ENCODE measurements at places on chromosomes 3 and 15. TPM values are rescaled to one million over a fixed set of nuclear protein-coding genes. Genes with fewer than 3 reads are reported as not detected.

The DUOXA1 gene
- total RNA-seq: 96.7 TPM

The CFAP20DC gene
- 1.4 TPM for total RNA-seq

The SMCO1 gene
- total RNA-seq: not detected

The GP9 gene
- total RNA-seq: 1.1 TPM

The BSN gene
- 0.26 TPM for total RNA-seq

The SLC2A2 gene
- total RNA-seq: not detected

The IMPG2 gene
- total RNA-seq: 0.26 TPM

The CFAP92 gene
- total RNA-seq: 1.7 TPM

The CASR gene
- not detected for total RNA-seq

The PIERCE2 gene
- total RNA-seq: 3.4 TPM

The CPLX3 gene
- not detected for total RNA-seq

The HHLA2 gene
- total RNA-seq: 2.5 TPM

The NR2E3 gene
- 0.76 TPM for total RNA-seq

The PLA2G4D gene
- 0.15 TPM for total RNA-seq

The CHST14 gene
- total RNA-seq: 20.2 TPM

The CCR9 gene
- total RNA-seq: 0.12 TPM

Measured in left lung (tissue), 14 donors.